ENCODE measurements at places on chromosomes 6 and 20. TPM values are rescaled to one million over a fixed set of nuclear protein-coding genes. Genes with fewer than 3 reads are reported as not detected.

OR12D3 gene
- total RNA-seq = not detected

NRN1 gene
- not detected for total RNA-seq

TCF21 gene
- not detected for total RNA-seq

DNA sequence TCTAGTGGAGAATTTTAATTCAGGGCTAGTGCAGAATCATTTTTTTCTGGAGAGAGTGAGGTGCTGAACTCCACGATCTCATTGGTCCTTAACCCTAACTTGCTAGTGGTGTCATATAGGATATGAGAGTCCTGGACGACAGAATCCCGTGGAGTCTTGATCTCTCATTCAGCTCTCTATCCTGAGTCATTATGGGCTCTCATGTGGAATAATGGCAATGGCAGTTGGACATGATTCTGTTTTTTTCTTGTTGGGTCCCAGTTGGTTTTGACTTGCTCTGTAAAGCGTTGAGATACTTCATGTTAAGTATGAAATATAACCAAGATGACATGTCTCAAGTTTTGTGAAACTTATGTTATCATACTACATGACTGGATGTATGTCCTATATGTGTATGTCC is 6.3 kb upstream of the RNF144B start:
- no peak for DNase-seq

DNA sequence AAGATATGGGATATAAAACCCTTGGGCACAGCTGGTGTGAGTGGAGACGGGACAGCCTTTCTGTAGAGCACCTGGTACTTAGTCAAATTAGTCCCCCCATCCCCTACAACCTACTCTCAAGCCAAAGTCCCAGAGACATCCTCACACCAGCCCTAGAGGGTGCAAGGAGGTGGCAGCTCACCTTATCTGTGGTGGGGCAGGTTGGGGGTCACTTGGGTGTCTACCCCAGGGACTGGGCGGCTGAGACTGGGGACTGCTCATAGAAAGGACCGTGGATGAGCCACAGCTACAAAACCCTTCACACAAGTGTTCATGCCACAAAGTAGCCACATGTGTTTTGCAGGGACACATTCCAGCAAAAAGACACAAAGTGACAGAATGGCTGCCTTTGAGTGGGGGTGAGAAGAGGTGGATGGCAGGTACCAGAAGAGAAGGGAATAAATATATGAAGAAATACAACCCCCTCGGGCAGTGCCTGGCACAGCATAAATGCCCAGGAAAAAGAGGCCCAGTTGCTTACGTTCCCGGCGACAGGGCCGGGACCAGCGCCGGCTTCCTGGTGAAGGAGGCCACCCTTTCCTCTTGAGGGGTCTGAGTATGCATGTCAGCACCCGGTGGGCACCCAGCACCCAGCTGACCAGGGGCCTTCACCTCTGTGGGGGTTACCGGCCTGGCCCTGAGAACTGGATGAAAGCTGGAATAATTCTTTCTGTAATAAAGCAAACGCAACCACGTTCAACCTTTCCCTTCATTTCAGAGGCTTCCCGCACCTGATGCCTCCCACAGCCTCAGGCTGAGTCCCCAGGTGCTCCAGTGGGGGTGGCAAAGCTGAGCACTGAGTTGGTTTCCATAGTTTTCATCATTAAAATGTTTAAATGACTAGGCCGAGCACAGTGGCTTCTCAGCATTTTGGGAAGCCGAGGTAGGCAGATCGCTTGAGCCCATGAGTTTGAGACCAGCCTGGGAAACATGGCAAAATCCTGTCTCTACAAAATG is 14.4 kb upstream of the CEBPB start:
- DNase-seq = no peak

TSBP1 gene
- total RNA-seq = not detected

GRCh38 chr20:35698298-35699126 is 640 bp downstream of the NFS1 start:
- DNase-seq = peak; percentile 10

VSX1 gene
- not detected for total RNA-seq

- peak; percentile 9 for DNase-seq
These were observed 60.8 kb downstream of the PRPH2 start for GRCh38 chr6:42661540-42662153.

TMEM200A gene
- 51.2 TPM for total RNA-seq

PTK7 gene
- total RNA-seq = 90.3 TPM

DNA sequence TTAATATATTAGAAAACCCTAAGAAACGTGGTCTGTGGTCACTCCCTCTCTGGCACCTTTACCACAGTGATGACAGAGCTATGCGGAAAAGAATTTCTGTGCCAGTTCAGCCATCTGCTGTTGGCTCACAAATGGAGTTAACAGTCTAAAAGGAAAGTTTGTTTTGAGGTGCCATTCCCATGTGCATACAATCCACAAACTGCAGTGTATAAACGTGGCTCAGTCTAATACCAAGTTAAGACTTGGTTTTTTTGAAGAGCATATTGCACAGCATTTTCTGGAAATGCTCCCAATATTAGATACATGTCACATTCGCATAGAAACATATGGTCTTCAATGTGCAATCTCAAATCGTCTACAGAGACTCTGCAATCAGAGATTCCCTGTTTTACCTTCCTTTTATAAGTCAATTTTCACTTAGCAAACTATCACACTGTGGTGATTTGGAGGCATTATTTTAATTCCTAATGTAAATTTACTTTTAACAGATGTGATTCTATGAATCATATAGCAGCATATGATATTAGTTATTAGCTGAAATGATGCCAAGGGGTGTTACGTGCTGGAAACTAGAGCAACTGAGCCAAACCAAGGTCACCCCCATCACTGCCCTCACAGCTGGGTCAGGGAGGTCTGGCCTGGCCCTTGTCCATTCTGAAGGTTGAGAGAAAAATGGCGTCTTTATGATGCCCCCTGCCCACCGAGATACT is 383.5 kb downstream of the PRKN start:
- DNase-seq = no peak

CNR1 gene
- not detected for total RNA-seq

DNA sequence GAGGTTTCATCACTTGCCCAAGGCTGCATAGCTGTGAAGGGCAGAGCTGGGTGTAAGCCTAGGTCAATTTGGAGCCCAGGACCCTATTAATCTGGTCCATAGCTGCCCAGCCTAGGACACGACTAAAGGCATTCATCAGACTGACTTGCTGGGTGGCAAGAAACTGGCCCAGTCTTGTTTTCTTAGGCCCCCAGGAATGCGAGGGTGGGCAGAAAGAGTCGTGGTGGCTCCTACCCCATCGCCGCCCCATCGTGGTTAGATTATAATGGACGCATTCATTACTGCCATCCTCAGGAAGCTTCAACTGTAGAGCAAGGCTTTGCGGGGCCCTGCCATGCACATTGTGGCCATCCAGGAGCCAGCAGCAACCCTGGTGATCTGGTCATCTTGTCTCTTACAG is 16.1 kb downstream of the DYNLRB1 start:
- no peak for DNase-seq

DOK5 gene
- total RNA-seq = not detected

DNA sequence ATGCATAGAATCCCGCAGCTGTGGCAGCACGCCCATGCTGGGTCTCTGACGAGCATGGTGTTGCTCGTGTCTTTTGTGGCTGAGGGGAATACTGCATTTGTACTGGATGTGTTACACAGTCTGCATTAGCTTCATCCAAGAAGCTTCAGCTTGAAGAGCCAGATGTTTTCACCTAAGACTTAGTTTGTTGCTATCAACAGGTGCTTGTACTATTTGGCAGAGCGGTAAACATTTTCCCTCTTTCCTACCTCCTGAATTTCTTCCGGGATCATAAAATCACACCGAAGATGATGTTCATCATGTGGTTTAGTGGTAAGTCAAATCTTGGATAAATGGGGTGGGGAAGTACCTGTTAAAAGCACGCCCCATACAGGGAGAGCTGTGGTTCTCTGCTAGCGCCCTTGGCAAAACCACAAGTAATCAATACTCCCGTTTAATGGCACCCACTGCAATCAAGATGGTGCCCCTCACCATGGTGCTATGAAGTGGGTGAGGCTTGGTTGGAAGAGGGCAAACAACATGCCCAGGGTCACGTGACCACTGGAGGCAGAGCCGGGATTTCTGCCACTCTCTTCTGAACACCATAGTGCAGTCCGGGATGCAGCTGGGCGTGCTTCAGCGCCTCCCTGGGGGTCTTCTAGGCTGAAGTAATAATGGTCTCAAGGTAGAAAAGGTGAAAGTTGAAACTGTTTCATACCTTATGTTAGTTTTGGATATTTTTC is 34.4 kb downstream of the SPATA2 start:
- no peak for DNase-seq

SCRT2 gene
- total RNA-seq = not detected

KHDC3L gene
- not detected for total RNA-seq

DNA sequence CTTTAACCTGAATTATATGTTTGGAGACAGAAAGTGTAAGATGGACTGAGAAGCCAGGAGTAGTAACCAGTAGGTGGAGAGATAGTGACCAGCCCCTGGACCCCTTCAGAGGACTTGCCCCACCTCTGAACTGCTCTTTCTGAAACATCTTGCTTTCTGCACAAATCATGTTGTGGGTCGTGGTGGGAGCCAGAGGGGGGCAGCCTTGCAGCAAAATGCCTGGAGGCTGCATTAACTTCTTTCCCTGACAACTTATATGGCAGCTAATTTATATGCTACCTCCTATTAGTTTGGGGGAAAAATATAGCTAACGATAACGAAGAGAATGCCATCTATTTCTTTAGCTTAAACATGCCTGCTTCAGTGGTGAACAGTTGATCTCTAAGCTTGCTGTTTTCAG is 859.8 kb downstream of the MAFB start:
- no peak for DNase-seq

DNA sequence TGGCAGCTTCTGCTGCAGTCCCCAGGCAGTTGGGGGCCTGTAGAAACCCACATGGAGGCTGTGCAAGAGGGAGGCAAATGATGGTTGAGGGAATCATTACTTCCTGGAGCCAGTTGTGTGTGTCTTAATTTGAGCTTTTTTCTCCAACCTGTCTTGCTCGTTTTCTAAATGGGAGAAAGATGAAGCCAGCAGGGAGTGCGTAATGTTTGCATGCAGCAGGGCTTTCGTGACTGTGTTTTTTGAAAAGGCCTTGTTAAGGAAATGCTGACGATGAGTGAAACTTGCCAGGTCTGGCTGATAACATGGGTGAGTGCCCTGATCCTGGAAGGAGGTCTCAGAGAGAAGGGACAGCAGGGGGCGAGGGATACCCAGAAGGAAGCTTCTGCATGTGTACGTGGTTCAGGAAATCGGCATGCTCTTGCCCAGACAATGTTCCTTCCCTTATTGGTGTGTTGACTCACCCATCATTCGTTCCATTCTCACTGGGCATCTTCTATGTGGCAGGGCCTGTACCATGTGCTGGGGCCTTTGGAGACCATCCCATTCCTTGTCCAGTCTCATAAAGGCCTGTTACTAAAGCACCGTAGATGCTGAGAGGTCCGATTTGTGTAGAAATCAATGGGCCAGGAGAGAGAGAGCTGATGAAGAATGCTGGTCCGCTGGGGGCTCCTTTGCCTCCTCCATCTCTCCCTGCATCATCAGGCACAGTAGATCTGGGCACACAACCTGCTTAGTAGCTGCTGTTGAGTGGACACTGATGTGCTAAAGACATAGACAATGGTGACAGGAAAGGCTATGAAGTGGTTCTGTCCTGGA is 27.4 kb downstream of the GLP1R start:
- DNase-seq = no peak

BCKDHB gene
- total RNA-seq = 8.0 TPM

DNA sequence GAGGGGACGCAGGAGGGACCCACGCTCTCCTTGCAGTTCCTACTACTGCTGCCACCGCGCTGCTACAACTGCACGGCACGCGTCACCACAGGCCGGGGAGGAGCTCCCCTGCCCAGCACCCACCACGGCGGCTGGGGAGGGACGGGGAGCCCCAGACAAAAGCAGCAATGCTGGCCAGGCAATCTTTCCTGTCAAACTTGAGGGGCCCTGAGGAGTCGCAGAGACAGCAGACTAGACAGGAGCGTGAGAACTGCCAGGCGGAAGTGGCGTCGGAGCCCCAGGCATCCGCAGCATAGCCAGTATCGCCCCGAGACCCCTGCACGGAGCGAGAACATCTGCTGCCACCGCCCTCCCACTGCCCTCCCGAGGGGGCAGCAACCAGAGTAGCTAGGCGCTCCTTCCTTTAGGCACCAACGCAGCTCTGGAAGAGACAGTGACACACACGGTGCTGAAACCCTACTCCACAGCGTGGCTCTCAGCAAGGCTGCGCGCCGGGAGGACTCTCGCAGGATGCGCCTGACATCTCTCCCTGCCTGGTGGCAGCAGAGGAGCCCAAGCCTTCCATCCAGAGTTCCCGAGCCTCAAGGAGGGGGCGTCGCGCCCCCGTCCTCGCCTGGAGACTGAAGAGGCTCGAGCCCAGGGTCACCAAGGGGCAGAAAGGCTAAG is 2.2 kb downstream of the TAF4 start:
- no peak for DNase-seq

- no peak for DNase-seq
These were observed 49.5 kb upstream of the FBXO30 start for GRCh38 chr6:145863988-145864616.

DNA sequence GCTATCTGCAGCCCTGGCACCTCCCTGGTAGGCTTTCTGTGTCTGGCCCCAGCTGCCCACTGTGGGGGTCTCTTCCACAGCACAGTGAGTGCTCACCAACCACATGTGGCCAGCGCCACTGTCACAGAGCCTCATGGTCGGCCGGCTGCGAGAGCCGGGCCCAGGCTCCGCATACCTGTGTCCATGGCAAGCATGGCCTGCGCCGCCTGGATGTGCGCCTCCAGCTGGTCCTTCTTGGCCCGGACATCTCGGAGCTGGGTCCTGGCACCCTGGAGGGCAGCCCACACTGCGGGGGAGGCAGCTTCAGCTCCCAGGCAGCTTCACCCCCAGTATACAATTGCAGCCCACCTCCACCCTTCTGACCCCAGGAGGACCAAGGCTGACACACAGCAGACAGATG is 13.0 kb downstream of the ADRM1 start:
- no peak for DNase-seq

DNA sequence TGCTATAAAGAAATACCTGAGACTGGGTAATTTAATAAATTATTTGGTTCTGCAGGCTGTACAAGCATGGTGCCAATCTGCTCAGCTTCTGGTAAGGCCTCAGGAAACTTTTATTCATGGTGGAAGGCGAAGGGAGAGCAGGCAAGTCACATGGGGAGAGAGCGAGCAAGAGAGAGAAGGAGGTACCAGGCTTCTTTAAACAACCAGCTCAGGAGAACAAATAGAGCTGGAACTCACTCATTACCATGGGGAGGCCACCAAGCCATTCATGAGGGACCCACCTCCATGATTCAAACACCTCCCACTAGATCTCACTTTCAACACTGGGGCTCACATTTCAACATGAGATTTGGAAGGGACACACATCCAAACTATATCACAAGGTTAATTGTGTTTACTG is 44.9 kb upstream of the CRISP1 start:
- no peak for DNase-seq

DNA sequence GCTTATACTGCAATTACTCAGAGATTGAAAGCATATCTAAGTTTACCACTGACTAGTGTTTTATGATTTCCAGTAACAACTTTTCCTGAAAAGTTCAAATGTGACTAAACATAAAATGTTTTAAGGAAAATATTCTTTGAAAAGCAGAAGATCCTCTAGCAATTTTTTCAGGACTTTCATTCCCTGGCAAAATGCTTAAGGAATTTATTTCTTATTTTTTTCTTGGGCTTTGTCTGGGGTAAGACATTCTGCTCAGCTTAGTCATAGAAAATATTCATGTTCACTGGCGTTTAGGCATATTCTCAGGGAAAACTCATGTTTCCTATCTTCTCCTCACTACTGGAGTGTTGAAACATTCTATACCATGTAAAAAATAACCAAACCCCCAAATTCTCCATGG is 235.3 kb upstream of the CEP162 start:
- DNase-seq = no peak

- DNase-seq = no peak
These were observed 124.7 kb downstream of the DTNBP1 start for GRCh38 chr6:15538106-15538505.

GRCh38 chr6:90611543-90612312 is 24.9 kb upstream of the MAP3K7 start:
- DNase-seq = no peak

Measured in foreskin keratinocyte (primary cell).